ENCODE measurements at places on chromosomes 11 and 22.

- no peak for DNase-seq
These were observed 19.9 kb downstream of the ASPHD2 start for GRCh38 chr22:26448941-26449340.

GRCh38 chr22:22920910-22921550 is 33.4 kb downstream of the IGLL5 start:
- no peak for DNase-seq

DNA sequence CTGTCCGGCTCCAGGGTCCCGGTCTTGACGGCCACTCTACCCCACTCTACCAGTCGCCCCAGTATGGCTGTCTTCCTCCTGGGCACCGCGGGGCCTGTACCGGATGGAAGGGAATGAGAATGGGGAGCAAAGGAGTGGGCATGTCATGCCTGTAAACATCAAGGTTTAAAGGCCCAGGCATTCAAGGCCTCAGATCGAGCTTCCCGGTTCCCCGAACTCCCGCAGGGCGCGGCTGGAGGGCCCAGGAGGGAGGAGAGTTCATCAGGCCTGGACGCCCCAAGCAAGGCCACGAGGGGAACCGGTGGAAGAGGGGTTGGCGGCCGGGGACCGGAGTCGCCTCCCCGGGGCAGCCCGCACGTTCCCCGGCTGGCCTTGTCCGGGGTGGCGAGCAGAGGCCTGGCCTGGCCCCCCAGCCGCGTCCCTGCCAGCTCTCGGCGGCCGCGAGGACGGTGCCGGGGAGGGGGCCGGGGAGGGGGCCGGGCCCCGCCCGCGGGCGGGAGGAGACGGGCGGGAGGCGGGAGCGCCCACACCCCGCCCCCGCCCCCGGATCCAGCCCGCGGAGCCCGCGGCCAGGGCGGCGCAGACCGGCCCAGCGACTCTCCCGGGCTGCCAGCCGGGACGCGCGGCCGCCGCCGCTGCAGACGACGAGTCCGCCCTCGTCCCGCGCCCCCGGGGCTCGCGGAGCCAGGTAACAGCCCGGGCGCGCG is at the start of gene CDC42EP1:
Gene CDC42EP1 (plus strand): TSS at position 580 of the 707 bp plus-strand sequence. CDS start 5,870 bp downstream, outside the sequence.
- DNase-seq, result peak; percentile 68

DNA sequence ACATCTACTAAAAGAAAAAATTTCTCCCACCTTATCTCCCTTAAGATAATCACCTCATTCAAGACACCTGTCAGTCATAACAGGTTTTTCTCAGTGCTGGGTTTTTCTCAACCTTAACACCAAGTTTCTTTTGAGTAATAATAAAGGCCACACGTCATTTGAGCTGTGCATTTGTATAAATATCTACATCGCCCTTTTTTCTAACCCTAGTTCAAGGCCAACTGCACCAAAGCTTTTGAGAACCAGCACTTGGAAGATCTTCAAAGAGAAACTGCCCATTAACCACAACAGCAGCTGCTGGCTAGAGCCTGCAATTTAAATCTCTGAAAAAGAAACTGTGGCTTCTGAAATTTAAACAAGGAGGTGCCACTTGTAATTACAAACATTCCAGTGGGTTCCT is 6.9 kb downstream of the CADM1 start:
- DNase-seq, result no peak

GRCh38 chr22:22870577-22871404 is 16.8 kb upstream of the IGLL5 start:
- DNase-seq, result no peak

GRCh38 chr22:46607483-46608114 is 12.6 kb upstream of the GRAMD4 start:
- no peak for DNase-seq

DNA sequence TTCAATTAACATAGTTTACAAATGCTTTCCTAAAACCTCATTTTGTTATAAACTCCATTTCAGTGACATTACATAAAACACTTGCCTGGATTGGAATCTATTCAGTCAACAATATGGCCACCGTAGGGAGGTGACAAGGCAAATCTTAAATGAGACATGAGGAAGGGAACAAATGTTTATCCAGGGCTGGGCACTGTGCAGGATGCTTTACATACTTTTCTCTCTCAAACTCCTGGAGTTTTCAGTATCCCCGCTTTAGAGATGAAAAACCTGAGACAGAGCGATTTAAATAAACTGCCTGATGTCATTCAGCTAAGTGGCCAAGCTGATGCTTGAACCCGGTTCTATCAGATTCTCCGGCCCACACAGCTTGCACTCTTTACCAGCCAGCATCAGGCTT is 259.9 kb downstream of the CADM1 start:
- no peak for DNase-seq

DNA sequence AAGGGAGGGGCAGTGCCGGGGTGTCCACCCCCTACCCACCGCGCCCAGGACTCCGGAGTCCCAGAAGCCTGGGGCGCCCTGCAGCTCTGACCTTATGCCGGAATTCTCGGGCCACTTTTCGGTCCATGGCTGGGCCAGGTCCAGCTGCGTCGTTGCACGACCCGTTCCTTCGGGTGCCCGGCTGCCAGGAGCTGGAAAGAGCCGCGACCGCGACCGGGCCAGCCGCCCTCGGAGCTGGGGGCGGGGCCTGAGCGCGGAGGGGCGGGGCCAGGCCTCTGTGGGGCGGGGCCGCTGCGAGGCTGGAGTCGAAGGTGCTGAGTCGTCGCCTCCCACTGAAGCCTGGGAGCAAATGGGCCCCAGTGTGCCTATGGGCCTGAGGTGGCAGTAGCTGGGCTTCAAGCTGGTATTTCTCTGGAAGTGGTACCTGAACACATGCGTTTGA is at the start of gene USH1C:
Gene USH1C (minus strand): TSS at position 236 of the 442 bp plus-strand sequence. CDS start 109 bp downstream, at position 127.
- DNase-seq, result peak; percentile 64

- no peak for DNase-seq
These were observed 15.5 kb downstream of the FLI1 start for GRCh38 chr11:128709402-128709801.

DNA sequence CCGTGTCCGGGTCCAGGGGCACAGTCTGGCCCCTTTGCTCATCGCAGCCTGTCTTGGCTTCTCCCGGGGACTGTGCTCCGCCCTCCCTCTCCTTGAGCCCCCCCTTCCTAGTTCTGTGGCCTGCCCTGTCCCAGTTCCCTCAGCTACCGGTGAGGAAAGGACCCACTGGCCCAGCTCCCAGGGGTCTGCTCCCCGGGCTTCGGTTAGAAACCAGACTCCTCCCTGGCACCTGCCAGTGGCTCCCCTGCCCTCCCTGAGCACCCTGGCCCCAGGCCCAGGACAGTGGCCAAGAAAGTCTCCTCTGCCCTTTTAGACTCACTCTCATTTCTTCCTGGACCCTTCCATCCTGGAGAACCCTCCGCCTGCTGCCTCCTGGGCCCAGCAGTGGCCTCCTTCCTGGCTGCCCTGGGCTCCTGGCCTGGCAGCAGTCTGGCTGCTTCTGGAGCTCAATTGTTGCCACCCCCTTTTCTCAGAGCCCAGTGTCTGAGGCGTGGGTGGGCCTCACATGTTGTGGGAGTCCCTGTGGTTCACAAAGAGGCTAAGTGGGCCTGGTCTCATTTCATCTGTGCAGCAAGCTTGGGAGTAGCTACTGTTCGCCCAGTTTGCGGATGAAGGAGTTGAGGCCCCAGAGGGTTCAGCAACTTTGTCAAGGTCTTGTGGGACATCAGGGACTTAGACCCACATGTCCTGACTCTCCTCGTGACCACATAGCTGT is 12.6 kb downstream of the PRDM11 start:
- no peak for DNase-seq

DNA sequence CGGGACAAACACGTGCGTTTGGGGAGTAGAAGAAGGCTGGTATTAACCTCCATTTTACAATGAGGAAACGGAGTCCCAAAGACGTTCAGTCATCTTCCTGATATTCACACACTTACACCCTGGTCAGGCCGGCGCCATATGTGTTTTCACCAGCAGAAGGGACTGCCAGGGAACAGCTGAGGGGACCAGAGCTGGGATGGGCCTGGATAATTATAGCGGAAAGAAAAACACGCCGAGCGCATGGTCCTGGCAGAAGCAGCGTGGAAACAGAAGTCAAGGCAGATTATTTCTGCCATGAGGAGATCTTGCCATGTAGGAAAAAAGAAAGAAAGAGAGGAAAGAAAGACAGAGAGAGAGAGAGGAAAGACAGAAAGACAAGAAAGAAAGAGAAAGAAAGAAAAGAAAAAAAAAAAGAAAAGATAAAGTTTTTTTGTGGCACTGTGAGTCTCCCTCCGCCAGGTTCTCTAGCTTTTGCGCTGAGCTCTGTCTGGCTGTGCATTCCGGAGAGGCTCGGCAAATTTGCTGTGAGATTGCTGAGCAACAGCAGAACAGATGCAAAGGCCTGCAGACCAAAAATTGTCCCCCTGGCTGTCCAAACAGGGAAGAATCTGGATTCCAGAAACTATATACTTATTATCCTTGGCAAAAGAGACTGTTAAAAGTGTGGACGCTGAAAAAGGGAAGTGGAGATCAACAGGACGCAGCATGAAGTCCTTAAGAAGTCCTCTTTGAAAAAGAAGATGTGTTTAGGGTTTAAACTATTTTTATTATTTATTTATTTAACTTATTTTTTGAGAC is 1.3 kb upstream of the UCP2 start:
- no peak for DNase-seq

DNA sequence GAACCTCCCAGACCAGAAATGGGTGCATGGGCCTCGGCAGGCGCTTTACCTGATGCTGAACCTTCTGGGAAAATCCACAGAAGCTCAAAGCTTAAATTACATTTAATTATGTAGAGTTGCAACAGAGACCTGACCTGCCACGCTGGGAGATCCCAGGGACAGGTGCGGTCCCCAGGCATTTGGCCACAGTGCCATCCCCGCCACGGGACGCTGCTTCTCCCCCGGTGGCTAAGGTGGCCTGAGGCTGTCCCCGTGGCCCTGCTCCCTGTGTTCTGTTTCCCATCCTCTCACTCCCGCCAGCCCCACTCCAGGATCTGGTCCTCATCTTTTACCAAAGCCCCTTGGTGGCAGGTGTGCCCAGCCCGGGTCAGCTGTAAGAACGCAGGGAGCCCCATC is 39.6 kb downstream of the GRAMD4 start:
- no peak for DNase-seq

DNA sequence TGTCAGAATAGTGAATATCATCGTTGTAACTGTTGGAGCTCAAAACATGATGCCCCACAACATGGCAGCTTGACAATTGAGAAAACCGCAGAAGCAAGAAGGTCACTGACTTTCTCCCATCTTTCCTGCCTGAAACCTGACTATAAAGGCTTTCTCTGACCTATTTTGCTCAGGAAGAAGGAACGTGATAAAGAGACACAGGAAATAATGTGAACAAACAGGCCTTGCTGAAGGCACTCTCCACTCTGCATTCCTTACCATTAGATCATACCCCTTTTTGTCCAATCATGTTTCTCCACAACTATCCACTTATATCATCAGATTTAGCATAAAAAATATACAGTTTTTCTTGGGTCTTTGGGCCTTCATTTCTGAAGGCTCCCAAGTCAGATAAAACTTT is 916.8 kb downstream of the METTL15 start:
- no peak for DNase-seq

DNA sequence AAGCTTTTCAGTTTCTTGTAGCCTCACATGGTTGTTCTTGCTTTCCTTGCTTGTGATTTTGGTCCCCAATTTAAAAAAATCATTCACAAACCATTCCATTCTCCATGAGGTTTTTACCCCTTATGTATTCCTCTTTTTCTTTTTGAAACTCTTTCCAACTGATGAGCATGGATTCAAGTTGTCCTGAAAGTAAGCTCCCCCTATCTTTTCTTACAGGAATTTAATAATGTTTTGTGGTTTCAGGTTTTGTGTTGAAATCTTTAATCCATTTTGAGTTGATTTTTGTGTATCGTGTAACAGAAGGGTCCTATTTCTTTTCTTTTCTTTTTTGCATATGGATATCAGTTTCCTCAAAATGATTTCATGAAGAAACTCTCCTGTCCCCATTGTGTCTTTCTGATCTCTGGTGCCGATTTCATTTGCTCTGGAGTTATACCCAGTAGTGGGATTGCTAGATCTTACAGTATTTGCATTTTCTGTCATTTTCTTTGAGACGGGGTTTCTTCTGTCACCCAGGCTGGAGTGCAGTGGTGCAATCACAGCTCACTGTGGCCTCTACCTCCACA is 58.5 kb downstream of the LRRC74B start:
- no peak for DNase-seq

GRCh38 chr11:67256477-67257135 is 9.7 kb upstream of the GRK2 start:
- DNase-seq, result no peak

- DNase-seq, result peak; percentile 82
These were observed 52.8 kb upstream of the CCDC188 start for GRCh38 chr22:20203552-20204201.

DNA sequence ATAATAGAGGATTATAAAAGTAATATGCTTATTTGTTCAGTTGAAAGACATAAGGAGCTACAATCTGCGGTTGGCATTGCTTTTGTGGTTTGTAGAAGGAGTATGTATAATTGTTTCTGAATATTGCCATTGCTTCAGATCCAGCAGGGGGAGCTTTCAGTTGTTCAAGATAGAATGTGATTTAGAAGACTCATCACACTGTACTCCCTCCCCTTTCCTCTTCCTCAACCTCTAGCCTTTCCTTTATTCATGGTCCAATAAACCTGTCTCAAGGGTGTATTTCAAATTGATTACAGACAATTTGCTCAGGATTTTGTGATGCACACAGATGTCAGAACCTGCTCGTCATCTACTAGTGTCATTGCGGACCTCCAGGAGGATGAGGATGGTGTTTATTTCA is 9.8 kb downstream of the PRMT3 start:
- no peak for DNase-seq

DNA sequence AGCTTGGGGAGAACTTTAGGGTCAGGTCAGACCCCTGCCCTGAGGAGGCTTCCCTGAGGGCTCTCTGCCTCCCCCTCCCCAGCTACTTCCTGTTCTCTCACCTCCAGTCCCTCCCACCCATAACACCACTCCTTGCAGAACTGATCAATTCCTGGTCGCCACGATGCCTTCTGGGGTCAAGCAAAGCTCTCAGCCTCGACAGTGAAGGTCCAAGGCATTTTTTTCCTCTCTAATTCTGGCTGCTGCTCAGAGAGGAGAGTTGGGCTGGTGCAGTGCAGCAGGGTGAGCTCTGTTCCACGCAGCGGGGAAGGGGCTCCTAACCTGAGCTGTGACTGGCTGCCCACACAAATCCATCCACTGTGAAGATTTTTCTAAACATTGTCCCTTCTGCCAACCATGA is 628.4 kb downstream of the BRD1 start:
- no peak for DNase-seq

DNA sequence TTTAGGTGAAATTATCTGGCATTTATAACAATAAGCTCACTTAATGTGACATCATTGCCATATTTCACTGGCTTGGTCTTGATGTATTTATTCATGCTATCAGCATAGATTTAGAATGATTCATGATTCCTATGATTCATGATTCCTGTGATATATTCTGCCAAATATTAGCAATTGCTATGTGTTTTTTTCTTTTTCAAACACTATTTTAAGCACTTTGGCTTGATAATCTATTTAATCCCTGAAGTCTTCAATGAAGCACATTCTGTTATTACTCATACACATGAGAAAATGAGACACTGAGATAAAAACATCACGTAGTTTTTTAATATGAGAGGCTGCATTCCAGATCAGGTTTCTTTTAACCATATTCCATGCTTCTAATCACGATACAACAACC is 78.5 kb downstream of the LUZP2 start:
- DNase-seq, result no peak

GRCh38 chr11:122354025-122354697 is 238.1 kb upstream of the BLID start:
- DNase-seq, result no peak
